ENCODE measurements at places on chromosomes 5 and 9.
A peak's percentile ranks its signal among the peaks of the same experiment; 100 is the strongest.

DNA sequence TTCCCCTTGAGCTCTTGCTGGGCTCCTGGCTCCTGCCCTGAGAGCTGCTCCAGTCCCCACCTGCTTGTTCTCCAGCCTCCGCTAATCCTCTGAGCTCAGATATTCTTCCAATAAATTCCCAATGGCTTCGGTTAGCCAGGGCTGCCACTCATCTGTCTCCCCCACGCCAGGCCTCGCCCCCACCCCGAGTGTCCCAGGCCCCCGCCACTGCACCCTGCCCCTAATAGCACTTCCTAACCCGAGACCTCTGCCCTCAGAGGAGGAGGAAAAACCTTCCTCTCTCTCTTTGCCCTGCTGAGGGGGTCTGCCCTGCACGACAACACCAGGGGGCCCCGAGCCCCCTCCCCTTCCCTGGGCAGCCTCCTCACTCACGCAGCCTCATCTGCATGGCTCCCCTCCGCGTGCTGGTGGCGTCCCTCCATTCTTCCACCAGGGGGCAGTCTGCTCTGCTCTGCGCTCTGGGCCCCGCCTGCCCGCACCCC lies 5.4 kb upstream of the LCN15 start:
- DNase-seq = no peak

GRCh38 chr5:115932991-115933390 lies 29.3 kb upstream of the LVRN start:
- no peak for DNase-seq

- DNase-seq = no peak
These were observed 22.7 kb upstream of the CLK4 start for GRCh38 chr5:178649580-178649979.

- no peak for DNase-seq
These were observed 43.6 kb downstream of the NR3C1 start for GRCh38 chr5:143359869-143360268.

GRCh38 chr5:69004676-69005075 lies 89.1 kb upstream of the SLC30A5 start:
- DNase-seq = no peak

DNA sequence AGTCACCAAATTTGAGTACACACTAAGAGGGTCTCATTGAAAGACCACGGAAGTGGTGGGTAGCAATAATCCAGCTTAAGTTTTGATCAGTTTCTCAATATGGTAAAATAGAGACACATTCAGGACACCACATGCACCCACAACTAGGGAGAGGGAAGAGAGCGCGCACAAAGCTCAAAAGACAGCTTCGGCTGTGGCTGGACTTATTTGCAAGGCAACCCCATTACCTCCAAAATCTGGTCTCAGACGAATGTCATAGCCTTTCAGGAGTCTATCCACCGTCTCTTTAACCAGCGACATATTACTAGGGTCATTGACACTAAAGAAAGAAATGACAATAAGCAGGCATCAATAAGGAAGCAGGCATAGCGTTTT lies 443 bp downstream of the GABRB2 start:
- DNase-seq = no peak

GRCh38 chr5:69170969-69171368 lies 4.0 kb downstream of the CCNB1 start:
- DNase-seq = no peak

DNA sequence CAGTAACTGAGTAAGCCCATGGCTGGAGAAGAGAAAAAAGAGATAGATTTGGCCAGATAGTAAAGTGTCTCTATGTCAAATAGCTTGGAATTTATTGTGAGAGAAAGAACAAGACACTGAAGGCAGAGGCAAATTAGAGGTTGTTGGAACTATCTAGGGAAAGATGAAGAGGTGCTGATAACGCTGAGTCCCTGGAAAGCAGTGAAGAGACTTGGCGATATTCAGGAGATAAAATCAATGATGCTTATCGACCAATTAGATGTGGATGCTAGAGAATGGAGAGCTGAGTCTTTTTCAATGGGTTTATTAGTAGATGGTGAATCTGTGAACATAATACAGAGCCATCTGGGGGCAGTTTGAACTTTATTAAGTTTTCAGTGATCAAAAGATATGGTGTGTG lies 48.6 kb upstream of the GABRA1 start:
- no peak for DNase-seq

DNA sequence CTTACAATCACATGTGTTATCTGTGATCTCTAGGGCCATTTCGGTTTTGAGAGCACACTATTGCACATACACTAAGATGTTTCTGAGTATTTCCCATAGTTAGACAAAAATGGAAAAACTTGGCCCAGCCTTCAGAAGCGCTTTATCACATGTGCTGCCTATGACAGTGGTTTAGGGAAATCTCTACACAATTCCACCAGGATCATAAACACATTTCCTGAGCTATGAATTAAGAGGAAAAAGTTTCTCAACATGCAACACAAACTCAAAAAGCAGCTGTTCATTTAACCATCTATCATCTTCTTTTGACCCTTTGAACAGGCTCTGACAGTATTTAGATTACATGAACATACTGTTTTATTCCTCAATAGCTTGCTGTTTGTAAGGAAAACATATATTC lies 15.1 kb downstream of the FGF1 start:
- no peak for DNase-seq

GRCh38 chr5:89703817-89704216 lies 705.7 kb downstream of the CETN3 start:
- DNase-seq = peak; percentile 14

GRCh38 chr9:120362446-120362845 lies 217.5 kb downstream of the CDK5RAP2 start:
- no peak for DNase-seq

GRCh38 chr5:159452480-159453167 lies 122.3 kb upstream of the IL12B start:
- DNase-seq = no peak

DNA sequence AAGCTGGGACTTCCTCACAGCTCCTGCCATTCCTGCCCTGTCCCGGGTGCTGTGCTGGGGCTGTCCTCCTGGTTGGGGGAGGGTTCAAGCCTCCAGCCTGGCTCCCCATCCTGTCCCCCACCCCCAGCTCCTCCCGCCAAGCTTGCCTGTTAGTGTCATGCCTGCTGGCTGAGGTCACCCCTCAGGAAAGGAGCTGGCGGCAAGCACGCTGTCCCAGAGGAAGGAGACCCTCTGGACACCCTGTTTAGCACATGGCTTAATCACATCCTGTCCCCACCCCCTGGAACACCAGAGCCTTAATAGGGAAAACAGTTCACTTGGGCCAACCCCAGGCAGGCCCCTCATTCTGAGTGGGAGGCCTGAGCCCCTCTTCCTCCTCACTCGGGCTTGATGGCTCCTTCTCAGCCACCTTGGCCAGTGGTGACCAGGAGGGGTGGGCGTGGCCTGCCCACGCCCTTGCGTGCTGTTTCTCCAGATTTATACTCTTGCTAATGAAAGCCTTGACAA lies 9.2 kb upstream of the PHYHD1 start:
- peak; percentile 53 for DNase-seq

DNA sequence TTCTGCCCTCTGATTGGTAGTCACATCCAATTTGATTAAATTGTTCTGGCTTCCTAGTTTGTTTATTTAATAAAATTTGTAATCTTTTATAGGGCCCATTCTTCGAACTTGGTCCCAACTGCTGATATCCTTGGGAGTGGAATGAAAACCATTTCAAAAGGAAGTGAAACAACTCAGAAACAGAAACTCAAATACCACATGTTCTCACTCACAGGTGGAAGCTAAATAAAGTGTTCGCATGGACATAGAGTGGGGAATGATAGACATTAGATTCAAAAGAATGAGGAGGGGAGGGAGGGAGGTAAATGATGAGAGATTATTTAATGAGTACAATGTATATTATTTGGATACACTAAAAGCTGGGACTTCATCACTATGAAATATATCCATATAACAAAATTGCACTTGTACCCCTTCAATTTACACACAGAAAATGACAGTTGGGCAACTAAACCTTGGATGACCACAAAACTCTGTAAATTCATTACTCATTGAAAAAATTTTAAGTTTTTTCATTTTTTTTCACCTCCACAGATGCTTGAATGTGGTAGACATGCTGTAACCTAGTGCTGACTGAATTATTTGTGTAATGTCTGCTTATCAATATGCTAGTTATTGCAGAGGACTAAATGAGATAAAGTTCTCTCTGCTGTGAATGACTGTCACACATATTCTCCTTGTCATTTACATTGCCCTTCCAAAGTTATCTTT lies 16.0 kb downstream of the ATP10B start:
- DNase-seq = no peak

DNA sequence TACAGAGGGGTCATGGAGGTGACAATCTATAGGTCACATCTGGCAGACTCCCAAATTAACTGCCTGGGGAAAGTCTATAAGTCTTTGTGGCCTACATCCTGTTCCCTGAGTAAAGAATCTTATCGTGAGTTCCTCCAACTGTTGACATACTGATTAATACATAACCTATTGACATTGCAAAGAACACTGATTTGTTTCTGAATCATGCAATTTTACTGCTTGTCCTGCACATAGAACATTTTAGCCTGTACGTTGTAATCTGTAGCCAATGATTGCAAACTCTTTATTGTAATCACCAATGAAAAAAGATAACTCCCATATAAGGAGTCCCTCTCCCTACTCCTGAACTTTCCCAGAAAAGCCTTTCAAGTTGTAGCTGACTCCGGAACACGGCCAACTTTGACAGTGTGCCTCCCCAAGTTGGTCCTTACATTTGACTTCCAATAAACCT lies 18.8 kb upstream of the OR2K2 start:
- DNase-seq = peak; percentile 50
